Sigmoid colon (tissue), 7 donors: ENCODE measurements at places on chromosomes 4 and X.
A peak's percentile ranks its signal among the peaks of the same experiment; 100 is the strongest.

DNA sequence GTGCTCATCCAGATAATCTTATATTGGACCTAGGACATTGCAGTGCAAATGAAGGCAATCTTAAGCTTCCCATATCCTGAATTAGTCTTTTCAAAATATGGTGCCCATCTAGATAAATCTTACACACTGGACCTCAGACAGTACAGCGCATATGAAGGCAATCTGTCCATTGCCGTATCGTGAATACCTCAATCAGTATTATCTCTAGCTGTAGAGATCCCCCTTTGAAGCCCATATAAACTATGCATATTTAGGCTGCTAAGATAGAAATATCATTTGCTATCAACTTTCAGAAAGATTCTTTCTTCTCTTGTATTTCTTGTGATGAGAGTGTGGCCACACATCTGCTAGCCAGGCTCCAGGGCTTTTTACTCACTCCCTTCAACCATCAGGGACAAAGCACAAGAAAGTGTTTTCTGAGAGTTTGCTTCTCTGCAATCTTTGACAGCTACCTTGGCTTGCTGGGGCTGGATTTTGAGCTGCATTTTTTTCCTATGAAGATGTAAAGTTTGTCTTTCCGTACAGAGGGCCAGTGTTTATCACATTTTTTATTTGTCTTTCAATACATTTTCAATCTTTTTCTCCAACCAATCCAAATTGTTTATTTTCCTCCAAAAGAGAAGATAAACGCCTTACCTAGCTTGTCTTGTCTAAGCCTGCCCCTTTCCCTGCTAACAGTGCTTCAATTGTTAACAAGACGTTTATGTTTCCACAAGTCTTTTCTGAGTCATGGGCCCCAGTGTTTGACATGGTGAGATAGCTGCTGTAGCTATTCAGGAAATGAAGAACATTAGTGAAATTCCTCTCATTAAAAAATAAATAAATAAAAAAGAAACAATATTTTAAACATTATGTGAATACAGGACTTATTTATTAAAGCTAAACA, 57.6 kb upstream of the FAT1 start:
- DNase-seq, result no peak

GRCh38 chr4:175087145-175087544, 169.0 kb downstream of the ADAM29 start:
- DNase-seq, result no peak

GRCh38 chr4:109588176-109588575, 28.1 kb downstream of the MCUB start:
- DNase-seq, result no peak

DNA sequence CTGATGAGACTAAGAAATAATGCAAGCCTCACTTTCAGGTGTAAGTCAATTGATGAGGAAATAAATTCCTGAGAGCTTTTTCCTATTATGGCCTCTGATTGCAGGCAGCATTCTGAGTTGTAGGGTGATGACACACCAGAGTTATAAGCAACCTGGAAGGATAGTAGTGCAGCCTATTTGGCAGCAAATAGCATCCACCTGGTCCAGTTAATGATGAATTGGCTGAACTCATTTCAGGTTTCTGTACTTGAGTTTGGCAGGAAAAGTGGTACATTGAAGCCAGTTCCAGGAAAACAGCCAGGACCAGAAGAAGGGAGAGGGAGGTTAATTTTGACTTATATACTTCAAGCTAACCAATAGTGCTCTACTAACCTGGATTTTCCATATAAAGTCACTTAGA, 316.8 kb downstream of the NAF1 start:
- DNase-seq, result no peak

DNA sequence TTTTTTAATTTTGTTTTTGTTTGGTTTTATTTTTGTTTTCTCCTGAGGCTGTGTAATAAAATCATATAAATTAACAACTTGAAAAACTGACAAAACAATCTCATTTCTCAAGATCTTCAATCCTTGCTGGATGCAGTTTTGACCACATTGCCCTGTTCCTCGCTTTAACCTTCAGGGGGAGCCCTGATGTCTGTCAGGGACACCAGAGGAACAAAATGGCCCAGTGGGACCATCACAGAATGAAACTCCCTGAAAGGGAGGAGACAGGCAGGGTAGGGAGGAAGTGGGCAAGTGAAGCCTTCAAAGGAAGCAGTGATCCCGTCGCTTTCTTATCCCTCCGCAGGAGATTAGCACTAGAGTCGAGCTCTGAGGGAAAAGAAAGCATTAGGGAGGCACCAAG, 274.9 kb upstream of the LDB2 start:
- DNase-seq, result no peak

DNA sequence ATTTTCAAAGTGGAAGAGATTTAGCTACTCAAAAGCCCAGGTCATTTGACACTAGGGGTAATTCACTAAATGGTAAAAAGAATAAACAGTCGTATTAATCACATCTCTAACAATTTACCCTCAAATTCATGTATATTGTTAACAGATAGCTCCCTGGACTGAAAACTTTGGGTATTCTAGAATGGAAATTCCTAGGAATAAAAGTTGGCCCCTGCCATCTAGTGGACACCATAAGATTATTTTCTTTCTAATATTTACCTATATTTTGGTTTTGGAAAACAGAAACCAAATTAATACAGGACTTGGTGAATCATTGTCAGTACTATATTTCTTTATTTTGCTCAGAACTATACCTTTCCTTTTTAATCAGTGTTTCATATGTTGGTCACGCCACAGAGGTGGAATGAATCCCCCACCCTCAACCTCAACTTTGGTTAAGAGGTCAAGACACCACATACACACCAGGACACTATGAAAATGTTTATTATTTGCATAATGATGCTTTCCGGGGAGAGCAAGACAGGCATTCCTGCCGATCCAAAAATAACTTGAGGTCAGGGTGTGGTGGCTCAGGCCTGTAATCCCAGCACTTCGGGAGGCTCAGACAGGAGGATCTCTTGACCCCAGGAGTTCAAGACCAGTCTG, 96.2 kb upstream of the APOOL start:
- DNase-seq, result no peak

DNA sequence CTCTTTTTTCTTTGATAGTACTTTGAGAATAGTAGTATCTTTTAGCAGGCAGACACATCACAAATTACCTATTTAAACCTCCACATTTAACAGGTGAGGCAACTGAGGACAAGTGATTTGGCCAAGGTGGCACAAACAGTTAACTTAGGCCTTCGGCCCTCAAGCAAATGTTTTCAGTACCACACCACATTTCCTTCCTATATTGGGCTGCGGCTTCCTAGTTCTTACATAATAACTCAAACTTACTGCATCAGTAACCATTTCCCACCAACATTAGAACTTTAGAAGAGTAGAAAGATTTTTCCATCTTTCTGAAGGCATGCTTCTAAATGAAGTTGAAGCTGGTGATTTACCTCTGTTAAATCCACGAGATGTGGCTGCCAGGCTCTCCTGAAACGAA, 63.2 kb upstream of the SLC4A4 start:
- DNase-seq, result no peak

DNA sequence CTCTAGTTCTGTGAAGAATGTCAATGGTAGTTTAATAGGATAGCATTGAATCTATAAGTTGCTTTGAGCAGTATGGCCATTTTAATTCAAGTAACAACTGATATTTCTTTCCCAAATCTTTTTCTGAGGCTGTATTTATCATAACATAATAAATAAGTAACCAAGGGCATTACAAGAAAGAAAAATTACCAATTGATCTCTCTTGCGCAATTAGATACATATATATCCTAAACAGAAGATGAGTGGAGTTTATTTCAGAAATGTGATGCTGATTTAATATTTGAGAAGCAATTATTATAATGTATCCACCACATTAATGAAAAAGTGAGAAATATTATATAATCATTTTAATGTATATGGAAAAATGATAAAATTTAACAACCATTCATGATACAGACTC, 802.5 kb upstream of the AGA start:
- no peak for DNase-seq

DNA sequence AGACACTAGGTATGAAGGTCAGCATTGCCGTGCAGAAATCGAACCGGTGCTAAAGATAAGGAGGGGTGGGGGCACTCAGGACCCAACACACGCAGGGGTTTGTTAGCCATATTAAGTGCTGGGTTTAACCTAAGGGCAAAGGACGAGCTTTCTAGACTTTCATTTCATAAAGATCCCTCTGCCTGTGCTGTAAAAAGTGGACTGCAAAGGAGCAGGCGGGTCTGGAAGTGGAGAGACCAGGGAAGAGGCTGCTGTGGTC, 1.3 kb downstream of the CASP3 start:
- no peak for DNase-seq

- DNase-seq, result peak; percentile 68
Observed at GRCh38 chrX:69153060-69153730, 12.1 kb downstream of the PJA1 start.

DNA sequence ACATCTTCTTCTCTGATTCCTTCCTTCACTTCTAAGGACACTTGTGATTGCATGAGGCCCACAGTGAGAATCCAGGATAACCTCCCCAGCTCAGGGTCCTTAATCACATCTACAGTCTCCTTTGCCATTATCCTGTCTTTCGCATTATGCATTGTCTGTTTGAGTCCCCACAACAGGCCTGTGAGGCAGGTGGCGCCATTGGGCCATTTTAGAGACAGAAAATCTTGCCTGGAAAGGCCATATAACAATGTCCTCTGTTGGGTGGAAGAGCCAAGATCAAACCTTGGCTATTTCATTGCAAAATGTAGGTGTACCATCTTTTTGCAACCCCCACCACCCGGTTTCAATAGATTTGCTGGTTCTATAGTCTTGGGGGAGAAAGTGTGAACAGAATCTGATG, 11.8 kb upstream of the DCUN1D4 start:
- DNase-seq, result peak; percentile 69

DNA sequence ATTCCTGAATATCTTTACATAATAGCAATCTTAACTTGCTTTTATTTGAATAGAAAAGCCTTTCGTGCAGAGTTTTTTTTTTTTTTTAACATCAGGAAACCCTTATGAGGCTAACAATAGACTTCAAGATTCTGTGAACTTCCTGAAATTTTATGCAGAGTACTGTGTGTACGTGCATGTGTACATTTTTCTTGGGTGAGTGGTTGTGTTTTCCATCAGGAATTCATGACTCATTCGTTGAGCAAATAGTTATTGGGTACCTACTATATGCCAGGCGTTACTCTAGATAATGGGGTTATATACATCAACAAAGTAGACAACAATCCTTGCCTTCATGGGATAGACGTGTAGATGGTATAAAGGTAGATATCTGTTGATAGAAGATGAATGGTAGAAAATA, 59.1 kb downstream of the MRPL1 start:
- DNase-seq, result no peak

- no peak for DNase-seq
Observed at GRCh38 chr4:73814679-73815078, 21.8 kb upstream of the CXCL6 start.

DNA sequence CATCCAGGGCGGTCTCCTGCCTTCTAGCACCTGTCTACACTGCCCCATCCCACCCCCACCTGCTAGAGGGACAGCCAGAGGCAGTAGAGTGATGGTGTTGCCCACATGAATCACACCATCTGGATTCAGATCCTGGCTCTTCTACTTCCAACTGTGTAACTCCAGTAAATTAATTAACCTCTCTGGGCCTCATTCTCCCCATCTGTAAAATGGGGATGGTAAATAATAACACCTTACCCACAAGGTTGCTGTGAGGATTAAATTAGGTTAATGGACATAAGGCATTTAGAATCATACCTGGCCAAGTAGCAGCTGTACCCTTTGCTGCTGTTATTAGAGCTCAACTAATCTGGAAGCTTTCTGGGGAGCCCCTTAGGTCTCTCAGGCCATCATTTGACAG, 149.6 kb upstream of the BCOR start:
- DNase-seq, result no peak

GRCh38 chr4:22434895-22435294, 81.0 kb downstream of the ADGRA3 start:
- DNase-seq, result no peak

GRCh38 chr4:16496501-16496900, 270.2 kb upstream of the TAPT1 start:
- no peak for DNase-seq

GRCh38 chr4:185713272-185713671, 98.7 kb downstream of the SORBS2 start:
- DNase-seq, result no peak

- no peak for DNase-seq
Observed at GRCh38 chr4:168679819-168680218, 183.0 kb downstream of the PALLD start.

GRCh38 chr4:133385161-133385954, 236.3 kb downstream of the PCDH10 start:
- DNase-seq, result no peak

DNA sequence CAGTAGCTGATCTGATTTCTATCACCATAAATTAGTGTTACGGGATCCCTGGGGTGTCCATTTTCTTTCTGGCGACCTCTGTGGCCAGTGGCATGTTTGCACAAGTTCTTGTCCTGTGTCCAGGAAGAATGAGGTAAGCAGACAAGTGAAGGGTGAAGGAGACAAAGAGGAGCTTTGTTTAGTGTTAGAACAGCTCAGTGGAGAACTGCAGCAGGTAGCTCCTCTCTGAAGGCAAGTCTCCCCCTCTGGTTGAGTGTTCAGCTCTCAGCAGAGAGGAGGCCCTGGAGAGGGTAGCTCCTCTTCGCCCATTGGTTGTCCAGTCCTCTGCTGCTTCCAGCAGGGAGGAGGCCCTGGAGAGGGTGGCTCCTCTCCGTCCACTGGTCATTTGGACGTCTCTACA, 47.2 kb downstream of the DMP1 start:
- DNase-seq, result no peak

DNA sequence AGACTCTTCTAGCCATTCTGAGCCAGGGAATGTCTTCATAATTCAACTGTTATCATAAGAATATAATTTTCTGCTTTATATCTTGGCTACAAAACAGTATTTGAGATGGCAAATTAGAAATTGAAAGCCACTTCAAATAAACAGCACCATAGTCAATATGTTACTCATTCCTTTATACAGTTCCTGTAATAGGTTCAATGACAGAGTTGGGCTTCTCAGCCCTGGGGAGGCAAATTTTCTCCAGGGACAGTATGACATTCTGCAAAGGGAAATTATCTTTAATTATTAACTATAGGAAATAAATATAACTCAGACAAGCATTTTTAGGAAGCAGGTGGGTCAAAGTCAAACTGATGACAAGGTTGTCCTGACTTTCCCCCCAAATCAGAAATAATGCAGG, 71.9 kb upstream of the RPS6KA6 start:
- no peak for DNase-seq

- DNase-seq, result no peak
Observed at GRCh38 chrX:21658152-21658737, at the start of gene KLHL34. Gene KLHL34 (minus strand): TSS chrX:21658330. CDS start chrX:21657788, 542 bp downstream.

- no peak for DNase-seq
Observed at GRCh38 chrX:11628399-11628798, 37.3 kb downstream of the ARHGAP6 start.

GRCh38 chrX:102599951-102600579, 750 bp downstream of the ARMCX5 start:
- no peak for DNase-seq

- DNase-seq, result no peak
Observed at GRCh38 chrX:75086731-75087195, 69.3 kb downstream of the ABCB7 start.

- no peak for DNase-seq
Observed at GRCh38 chr4:7792616-7793015, 147.0 kb downstream of the AFAP1 start.

GRCh38 chr4:119111296-119111695, 24.3 kb upstream of the MYOZ2 start:
- no peak for DNase-seq
